ENCODE measurements at places on chromosomes 1 and 21.

DNA sequence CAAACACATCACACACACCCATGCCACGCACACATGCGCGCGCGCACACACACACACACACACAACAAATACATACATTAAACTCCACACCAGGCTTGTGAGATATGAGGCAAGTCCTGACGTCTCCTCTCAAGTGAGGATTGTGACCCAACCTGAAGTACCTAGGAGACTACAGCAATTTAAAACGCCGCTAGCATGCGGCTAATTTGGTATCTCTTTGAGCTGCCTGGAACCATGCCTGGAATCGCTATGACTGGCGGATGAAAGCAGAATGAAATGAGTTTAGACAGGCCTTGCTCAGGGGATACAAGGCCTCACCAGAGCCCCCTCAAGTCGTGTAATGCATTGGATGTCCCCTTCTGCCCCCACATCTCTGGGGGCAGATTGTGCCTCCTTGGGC, 1.6 kb upstream of the RAB7B start:
- DNase-seq, result no peak

- DNase-seq, result no peak
These were observed 26.5 kb downstream of the ELAPOR1 start for GRCh38 chr1:109140392-109140791.

GRCh38 chr1:6180707-6181311, 688 bp upstream of the CHD5 start:
- DNase-seq, result no peak

- DNase-seq, result no peak
These were observed 14.2 kb downstream of the COL18A1 start for GRCh38 chr21:45419162-45419561.

DNA sequence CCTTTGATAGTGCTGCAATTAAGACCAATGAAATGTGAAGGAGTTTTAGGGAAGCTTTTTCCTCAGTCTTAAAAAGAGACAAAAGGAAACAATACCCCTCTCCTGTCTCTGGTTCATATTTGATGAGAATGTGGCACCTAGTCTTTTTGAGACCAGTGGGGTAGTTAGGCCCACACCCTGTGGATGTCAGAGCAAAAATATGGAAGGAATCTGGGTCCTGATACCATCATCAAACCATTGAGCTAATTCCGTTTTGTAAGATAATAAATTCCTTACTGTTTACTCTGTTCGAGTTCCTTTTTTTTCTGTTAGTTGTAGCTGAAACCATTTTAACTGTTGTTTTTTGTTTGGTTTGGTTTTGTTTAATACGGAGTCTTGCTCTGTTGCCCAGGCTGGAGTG, 33.3 kb downstream of the PTPRC start:
- DNase-seq, result no peak

- DNase-seq, result no peak
These were observed 7.1 kb upstream of the USF1 start for GRCh38 chr1:161052899-161053298.

- DNase-seq, result no peak
These were observed 552.6 kb downstream of the MRPL39 start for GRCh38 chr21:25054689-25055088.

DNA sequence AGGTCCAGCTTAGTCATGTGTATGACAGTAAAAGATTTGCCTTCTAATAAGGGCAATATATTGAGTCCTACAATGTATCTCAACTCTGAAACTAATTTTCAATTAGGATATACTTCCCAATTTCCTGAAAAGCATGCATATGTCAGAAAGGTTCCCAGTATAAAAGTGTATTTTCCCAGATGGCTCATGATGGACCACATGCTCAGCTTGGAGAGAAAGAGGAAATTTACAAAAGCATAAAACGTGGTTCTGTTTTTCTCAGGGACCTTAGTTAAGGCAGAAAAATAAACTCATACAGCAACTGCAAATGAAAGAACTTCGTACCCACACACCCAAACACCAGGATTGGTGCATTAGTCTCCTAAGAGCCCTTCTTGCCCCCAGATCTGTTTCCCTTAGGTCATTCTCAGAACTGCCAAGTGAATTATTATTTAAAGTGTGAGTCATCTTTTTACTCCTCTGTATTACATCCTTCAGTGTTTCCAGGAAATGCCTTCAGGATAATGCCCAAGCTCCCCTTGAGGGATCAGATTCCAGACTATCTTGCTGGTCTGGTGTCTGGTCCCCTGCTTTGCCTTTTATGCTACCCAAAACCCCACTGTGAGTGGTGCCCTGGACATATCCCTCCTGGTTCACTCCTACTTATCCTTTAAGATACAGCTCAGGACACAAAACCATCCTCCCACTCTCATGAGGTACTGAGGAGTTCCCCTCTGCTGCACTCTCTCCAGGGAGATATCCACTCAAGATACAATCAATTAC, 57.4 kb downstream of the SSX2IP start:
- no peak for DNase-seq

GRCh38 chr1:3548156-3548893, 63.0 kb downstream of the MEGF6 start:
- no peak for DNase-seq

- no peak for DNase-seq
These were observed 17.3 kb downstream of the KCTD3 start for GRCh38 chr1:215584389-215584788.

DNA sequence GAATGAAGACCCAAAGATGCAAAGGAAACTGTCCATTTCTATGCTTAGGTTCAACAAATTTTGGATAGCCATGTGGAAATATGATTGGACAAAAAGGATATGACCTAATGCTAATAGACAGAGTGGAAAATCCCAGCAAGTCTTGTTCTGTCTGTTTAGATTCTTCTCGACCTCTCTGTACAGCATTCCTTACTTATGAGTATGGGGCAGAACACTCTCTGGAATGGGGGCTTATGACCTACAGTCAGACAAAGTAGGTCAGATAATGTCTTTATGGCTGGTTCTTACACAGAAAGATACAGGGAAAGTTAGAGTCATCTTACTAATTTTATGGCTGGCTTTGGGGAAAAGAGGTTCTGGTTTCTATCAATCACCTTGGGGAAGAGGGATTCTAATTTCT, 2.8 kb downstream of the GCSAML start:
- no peak for DNase-seq

- no peak for DNase-seq
These were observed 35.0 kb downstream of the TCEANC2 start for GRCh38 chr1:54088385-54088784.

GRCh38 chr1:117740496-117740895, 134.6 kb downstream of the TENT5C start:
- DNase-seq, result no peak

GRCh38 chr1:64744492-64745180, at the start of gene RAVER2:
RAVER2 (plus strand) TSS chr1:64745075; CDS start chr1:64745173, 98 bp downstream.
- DNase-seq, result peak; percentile 71

DNA sequence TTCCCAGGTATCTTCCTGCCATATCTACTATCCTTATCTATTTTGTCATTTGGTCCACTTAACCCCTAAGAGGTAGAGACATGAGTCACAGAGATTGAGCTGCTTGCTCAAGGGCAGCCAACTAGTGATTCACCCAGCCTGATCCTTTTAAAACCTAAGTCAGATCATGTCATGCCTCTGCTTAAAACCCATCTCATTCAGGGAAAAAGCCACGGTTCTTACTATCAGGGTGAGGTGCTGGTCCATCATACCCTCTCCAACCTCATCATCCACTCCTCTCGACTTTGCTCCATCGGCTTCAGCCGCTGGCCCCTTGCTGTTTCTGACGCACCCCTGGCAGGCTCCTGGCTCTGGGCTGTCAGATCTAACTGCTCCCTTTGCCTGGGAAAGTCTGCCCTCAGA, 14.4 kb upstream of the PPP1R15B start:
- DNase-seq, result no peak

DNA sequence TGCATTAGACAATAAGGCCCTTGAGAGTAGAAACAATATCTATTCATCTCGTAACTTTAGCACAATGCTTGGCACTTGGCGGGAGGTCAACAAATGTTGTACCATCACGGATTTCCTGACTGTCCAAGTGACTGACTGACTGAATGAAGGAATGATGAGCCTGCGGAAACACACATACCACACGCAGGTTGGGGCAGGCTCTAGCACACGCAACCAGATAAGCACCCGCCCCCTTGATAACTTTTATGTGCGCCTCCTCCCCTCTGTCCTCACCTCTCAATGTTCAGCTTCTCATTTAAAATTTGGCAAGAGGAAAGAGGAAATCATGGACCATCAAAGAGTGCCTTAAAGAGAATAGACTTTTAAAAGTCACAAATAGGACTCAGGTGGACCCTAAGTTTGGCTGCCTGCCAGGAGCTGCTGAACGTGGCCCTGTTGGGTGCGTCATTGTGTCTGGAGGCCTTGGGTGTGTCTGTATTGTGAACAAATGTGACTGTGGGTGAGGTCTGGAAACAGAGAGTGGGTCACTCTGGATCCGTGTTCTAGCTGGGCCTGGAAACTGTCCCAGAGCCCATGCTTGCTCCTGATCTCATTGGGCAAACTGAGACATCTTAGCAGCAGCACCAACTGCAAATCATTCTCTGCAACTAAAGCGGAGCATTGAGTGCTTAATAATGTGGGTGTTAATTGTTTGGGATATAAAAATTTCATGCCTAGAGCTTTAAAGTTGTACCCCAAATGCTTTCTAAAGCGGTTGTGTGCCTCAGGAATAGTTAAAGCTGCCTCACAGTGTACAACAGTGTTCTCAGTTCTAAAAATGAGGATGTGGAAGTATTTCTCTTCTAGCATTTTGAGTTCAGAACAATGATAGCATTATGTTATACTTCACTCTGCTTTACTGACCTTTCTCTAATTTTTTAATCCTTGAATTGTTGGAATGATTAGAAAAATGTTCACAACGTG, 47.6 kb upstream of the ABCG1 start:
- DNase-seq, result no peak

GRCh38 chr1:153202006-153202405, 1.2 kb upstream of the LELP1 start:
- DNase-seq, result no peak

DNA sequence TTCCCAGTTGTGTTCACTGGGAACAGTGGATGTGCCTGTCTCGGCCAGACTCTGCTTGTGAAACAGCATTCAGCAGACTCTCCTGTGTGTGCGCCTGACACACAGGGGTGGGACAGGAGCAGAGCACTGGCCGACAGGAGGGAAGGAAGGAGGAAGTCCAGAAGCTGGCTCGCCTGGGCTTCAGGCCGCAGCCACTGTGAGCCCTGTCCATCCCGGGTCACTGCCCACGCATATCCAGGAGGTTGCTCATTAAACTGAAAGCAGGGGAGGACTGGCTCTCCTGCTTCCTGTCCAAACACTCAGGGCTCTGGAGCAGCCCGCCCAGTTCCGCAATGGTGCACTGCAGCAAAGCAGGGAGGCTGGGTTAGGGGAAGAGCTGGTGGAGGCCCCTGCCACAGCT, 218.7 kb upstream of the VAMP3 start:
- no peak for DNase-seq

GRCh38 chr21:33244082-33244778, 14.5 kb downstream of the IFNAR2 start:
- DNase-seq, result no peak

- DNase-seq, result no peak
These were observed 3.8 kb downstream of the LMX1A start for GRCh38 chr1:165352442-165353293.

DNA sequence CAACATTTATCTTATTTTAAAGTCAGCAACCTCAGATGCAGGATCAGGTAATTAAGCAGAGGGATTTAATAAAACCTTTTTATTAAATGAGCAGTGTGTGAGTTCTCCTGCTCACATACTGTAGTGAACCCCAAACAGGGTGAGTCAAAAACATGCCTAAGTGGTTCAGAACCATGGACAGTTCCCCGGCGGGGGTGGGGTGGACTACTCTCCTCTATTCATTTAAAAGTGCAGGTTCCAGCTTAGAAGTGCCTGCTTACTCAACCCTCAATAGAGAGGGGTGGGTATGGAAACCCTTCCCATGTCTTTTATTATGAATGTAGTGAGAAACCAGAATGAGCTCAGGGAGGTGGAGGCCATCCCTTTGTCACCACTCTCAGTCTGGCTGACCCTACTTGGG, 397.9 kb downstream of the HHAT start:
- DNase-seq, result peak; percentile 22

GRCh38 chr1:33261344-33261743, 5.1 kb downstream of the ZNF362 start:
- DNase-seq, result no peak

GRCh38 chr1:33228935-33229487, 27.3 kb upstream of the ZNF362 start:
- no peak for DNase-seq

DNA sequence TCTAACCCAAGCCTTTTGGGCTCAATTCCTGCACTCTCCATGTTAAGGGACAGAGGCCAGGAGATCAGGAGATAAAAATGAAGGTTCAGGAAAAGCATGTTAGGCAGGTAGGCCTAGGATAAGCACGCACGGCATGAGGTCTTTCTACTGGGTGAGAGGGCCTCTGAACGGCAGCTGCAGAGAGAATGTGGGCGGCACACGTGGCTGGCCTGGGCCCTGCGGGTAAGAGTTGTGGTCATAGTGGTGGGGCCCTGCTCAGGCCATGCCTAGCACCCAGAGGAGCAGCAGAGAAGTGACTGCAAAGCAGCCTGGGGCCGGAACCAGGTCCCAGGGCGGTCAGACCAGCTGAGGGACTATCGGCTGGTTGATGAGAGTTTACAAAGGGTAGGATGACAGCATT, 7.5 kb upstream of the FOXO6 start:
- no peak for DNase-seq

GRCh38 chr1:55214934-55215193, 300 bp downstream of the USP24 start:
- DNase-seq, result no peak

DNA sequence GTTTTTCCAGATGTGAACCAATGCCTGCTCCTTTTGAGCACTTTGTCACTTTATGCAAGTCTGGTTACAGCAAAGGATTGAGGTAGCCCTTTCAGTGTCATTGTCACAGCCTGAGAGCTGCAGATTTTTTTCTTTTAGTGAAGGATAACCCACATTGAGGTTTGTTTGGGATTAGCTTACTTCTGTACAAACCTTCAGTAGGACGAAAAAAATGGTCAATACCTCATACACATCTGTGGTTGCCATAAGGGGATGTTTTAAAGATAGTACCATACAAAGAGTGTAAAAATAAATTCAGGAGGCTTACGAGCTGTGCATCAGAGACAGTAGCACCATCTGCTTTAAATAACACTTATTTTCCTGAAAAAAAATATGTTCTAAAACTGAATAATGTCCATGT, 566.0 kb downstream of the AJAP1 start:
- no peak for DNase-seq

DNA sequence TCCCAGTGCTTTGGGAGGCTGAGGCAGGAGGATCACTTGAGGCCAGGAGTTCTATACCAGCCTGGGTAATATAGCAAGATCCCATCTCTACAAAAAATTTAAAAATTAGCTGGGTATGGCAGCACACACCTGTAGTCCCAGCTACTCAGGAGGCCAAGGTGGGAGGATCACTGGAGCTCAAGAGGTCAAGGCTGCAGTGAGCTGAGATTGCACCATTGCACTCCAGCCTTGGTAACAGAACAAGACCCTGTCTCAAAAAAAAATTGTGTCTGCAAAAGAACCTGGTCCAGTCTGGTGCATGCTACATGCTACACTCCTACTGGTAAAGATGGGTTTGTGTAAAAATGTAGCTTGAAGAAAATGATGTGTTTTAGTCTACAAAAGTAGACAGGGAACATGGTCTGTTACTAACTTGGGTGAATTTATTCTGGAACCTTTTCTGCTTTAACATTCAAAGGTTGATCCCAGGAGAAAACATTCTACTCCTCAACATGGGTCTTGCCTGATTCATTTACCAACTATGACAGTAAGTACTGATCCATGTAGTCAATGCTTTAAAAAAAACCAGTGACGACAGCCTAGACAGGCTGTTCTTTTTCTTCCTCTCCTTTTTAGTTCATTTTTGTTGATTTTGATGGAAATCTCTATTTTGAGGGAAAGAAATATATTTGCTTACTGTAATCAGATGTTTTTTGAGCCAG, 32.7 kb upstream of the ENAH start:
- no peak for DNase-seq

GRCh38 chr1:12722626-12723025, 6.7 kb downstream of the AADACL3 start:
- DNase-seq, result no peak

All from CD4-positive, alpha-beta T cell treated with Interleukin-17A for 4 hours (primary cell).